Psoas muscle (tissue), 8 donors: ENCODE measurements at places on chromosomes 6 and 20. TPM values are rescaled to one million over a fixed set of nuclear protein-coding genes. Genes with fewer than 3 reads are reported as not detected.

DNA sequence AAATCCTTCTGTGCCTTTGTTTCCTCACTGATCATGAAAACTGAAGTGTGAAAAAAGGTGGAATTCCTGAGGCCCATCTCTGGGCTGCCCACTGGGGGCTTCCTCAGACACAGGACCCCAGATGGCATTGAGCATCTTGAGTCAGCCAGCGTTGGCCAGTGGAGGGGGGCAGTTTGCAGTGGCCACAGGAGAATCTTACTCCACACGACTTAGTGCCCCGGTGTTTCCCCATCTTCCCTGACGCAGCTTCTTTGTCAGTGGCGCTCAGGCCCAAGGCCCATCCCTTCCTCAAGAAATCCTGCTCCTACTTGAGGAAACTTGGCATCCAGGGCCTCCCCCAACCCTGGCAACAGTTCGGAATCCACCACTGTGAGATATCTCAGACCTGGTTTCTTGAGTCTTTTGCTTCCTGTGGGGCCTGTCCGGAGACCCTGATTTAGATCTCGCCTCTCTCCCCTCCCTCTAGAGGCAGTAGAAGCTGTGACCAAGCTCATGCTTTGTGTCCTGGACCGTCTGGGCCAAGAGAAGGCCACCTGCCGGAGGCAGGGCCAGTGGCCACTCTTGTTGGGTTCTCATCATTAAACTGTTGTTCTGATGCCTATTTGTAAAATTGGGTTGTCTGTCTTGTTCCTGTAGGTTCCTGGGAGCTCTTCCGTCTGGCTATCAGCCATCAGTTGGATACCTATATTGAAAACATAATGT, 20.2 kb upstream of the DLGAP4 start:
- DNase-seq, result no peak

DNA sequence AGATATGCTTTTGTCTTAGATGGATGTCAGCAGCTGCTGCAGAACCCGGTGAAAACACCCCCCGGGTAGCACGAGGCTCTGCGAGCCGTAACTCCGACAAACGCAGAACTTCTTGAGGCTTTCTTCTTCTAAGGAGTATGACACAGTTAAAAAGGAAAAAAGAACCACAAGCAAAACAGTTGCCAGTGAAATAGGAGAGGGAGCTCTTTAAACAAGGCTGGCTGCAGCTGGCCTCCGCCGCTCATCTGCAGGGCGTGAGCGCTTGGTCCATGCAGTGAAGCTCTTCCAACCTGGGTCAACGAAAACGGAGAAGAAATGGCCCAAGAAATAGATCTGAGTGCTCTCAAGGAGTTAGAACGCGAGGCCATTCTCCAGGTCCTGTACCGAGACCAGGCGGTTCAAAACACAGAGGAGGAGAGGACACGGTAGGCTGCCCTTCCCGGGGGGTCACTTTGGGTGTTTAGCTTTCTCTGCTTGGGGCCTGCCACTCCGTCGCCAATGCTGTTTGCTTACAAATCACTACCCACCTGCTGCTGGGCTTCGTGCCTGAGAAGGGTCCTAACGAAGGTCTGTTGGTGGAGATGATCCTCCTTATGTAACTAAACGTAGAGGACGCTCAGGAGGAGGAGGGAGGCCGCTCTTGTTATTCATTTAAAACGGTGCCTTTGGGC, 13.2 kb downstream of the SYTL3 start:
- DNase-seq, result peak; percentile 64

DNA sequence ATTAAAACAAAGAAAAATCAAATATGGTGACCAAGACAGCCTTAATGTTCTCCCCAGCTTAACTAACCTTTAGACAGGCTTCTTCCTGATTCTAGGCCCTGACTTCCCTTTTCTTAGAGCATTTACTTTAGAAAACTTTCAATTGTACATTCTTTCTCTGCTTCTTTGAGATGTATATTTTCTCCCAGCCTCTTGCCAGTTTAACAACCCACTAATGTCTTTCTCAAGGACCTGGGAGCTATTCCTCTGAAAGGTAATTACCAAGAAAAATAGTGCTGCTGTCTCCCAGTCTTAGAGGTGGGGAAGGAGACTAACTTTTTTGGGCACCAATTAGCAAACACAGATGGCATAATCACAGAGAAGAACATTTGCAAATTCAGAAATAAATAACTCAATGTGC, 62.8 kb upstream of the KCNQ5 start:
- no peak for DNase-seq

DNA sequence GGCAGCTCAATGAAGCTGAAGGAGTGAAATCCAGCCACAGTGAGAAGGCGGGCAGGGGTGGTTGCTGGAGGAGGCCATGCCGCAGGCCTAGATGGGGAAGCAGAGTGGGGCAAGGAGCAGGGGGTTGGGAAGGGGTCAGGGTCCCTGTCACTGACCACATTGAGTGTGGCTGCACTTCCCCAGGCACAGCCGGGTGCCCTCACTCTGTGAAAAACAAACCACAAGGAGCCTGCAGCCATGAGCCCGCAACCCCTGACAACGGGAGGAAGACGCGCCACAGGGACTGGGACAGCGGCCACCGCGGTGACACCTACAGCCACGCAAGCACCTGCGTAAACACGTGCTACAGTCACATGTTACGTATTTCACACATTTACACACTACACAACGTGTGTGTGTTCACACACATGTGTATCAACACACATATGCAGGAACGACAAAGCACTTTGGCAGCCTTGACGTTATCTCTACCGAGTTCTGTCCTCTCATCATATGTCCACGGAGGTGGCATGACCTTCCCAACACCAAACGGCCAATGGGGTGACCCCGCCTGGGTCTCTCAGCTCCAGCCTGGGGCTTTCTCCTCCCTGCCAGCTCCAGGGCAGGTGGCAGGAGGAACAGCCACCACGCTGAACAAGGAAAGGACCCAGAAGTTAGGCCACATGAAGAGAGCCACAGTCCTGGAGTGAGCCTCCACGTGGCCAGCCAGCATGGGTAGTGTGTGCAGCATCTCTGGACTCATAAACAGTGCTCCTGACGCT, 137.6 kb upstream of the RPS6KA2 start:
- no peak for DNase-seq

GRCh38 chr6:25564943-25565342, 87.1 kb upstream of the SCGN start:
- DNase-seq, result no peak

- DNase-seq, result no peak
Observed at GRCh38 chr6:35782424-35782823, 1.6 kb downstream of the CLPSL1 start.

DNA sequence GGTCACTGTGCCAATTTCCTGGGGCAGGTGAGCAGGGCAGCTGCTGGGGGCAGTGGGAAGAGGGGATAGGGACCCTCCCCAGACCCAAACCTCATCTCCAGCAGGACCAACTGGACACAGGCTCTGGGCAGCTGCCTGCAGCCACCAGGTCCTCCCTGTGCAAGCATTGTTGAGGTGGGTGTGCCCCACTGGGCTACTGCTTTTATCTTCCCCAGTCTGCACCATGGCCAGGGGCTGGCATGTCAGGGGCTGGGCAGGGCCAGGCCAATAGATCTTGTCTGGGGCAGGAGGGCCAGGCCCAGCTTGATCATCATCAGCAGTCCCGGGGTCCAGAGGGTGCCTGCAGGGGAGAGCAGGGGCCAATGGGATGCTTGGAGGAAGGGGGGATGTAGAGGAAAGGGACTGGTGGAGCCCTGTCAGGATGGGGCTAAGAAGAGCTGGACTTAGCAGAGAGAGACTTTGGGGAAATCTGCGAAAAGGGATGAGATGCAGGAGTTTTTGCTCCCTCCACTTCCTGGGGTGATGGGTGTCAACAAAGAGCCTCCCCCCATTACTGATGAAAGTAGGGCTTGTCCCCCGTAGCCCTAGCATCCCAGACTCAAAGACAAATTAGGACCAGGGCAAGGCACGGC, 5.7 kb downstream of the EBF4 start:
- no peak for DNase-seq

DNA sequence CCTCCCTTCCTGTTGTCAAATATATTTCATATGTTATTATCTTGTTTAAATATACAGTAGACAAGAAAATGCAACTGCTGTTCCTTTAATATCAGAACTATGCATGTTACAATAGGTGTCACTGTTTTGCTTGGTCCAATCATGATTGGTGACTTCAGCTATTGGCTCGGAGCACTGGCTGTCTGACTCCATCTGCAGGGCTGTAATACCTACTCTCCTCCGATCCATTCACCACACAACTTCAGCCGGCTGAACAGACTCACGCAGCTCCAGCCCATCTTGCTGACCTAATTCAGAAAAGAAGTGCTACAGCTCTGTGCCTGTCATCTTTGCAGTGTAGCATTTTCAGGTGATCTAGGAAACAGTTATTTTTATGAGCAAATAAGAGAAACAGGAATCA, at the start of gene BTBD3:
TSS of gene BTBD3 (plus strand) at position 231 of the 400 bp plus-strand sequence. CDS start 383 bp downstream, outside the sequence.
- DNase-seq, result peak; percentile 41

GRCh38 chr6:119205911-119206618, 127.6 kb upstream of the FAM184A start:
- no peak for DNase-seq

DNA sequence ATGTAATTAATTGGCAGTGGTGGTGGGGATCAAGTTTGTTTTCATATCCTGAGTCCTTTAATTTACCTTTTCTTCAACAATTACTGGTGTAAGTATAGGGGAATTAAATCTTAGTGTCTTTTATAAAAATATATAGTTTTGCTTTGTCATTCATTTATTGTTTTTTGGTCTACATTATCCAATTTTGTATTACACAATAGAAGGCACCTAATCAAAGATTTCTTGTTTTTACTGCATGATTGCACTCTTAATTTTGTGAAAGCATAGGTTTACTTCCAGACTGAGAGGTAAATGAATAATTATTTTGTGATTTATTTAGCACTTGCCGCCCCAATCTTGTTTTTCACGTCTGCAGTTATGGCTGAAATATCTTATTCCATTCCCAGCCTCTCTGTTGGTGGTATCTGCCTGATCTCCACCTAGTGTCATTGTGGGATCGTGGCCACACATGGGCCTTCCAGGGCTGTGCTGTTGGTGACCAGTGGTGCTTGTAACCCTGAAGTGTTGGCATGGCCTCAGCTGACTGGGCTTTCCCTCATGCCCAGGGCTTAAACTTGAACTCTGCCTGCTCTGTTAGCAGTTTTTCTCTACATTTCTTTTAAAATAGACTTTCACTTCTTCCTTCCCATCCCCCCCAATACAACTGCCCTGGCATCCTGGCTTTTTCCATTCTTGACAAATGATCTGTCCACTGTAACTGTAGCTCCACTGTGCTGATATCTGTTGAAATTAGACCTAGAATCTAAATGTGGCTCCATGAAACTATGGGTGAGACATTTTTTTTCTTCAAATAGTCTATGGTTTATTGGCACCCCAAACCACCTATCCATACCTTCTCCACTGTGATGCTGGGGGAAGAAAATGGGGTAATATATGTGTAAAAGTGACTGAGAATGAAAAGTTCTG, 24.8 kb downstream of the E2F3 start:
- DNase-seq, result no peak

DNA sequence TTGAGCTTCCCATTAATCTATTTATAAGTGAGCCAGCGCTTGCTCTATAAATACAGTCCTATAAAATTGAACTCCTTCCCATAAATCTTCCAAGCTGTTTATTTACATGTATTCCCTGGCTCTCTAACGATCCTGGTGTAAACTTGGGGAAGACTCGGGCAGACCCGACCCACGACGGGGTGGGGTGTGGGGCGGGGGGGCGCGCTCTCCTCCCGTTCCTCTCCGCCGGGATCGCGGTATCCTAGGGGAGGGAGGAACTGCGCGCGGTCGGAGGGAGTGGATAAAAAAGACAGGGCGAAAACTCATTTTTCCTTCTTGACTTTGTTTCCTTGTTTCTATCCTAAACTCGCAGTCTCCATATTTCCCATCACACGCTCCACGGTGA, 31.1 kb downstream of the TFAP2B start:
- no peak for DNase-seq

The RNGTT gene
- total RNA-seq, result 7.9 TPM

The FKBP1C gene
- total RNA-seq, result 0.38 TPM

The CALHM4 gene
- total RNA-seq, result 0.27 TPM

The KCNK16 gene
- not detected for total RNA-seq

The CRISP3 gene
- not detected for total RNA-seq
